ENCODE measurements at places on chromosomes 3 and 15.

DNA sequence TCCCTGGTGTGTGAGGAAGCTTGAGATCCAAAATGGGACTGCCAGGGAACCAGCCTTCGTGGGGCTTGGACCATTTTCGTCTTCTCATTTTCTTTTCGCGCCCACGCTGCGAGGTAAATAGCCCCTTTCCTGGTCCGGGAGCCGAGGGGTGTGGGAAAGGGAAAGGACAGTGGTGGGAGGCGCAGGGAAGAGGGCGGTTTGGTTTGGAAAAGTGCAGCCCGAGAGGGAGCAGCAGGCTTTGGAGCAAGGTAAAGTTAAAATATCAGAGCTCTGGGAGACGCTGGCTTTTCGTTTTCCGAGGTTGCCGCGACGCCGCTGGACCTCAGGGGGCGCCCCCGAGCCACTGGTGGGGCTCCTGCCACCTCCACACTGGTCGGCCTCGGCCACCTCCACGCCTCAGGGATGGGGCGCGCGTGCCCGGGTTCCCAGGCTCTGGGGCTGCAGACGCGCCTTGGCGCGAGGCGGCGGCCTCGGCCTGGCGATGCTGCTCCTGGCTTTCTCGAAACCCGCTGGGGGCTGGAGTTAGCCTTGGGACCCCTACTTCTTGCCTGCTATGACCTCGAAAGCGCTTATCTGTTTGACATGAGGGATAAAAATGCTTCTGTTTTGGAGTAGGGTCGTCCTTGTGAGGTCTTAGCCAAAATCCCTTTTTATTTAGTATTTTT is 3.2 kb downstream of the PTPRG start:
- DNase-seq, result no peak

DNA sequence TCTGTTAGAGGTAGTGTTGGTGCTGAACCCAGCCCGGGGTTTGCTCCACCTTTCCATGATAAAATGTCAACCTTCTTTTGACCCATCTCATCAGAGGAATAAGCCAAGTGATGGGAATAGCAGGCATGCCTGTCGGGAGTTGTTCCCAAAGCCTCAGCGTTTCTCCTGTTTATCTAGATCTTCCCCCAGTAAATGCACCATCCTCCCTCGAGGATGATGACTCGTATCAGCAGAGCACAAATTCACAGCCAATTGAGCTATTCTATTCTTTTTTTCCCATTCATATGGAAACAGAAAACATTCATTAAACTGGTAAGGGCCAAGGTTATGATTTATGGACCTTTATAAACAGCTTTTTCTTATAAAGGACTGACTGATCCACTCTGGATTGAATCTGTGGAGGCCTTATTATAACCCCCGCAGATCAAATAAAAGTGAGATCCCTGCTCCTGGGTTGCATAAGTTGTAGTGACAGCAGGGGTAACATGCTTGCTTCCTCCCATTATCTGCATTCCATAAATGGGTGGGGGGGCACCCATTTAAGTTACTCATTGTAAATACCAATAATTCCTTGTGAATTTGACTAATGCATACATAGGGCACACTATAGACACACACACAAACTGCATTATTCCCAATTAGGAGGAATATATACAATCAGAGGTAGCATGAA is 207.3 kb downstream of the PLCL2 start:
- no peak for DNase-seq

GRCh38 chr3:66256806-66257205 is 36.0 kb downstream of the SLC25A26 start:
- no peak for DNase-seq

DNA sequence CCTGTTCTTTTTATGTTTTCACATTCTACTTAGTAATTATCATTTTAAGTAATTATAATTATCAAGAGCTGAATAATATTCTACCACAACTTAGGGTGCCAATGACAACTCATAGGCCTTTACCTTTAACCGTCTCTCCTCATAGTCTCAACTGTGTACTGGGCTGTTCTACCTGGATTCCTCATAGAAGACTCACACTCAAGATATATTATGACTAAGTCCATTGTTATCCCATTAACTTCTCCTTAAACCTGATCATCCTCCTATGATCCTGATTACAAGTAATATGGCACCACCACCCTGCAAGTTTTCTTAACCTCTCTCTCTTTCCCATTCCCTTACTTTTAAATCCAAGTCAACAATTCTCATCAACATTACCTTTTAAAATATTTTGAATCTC is 285.9 kb upstream of the VEPH1 start:
- DNase-seq, result peak; percentile 26

- DNase-seq, result no peak
These were observed 872.9 kb downstream of the NAALADL2 start for GRCh38 chr3:175732017-175732416.

- no peak for DNase-seq
These were observed 57.6 kb upstream of the APEH start for GRCh38 chr3:49616491-49616941.

- DNase-seq, result no peak
These were observed 23.6 kb upstream of the C3orf22 start for GRCh38 chr3:126582311-126582710.

DNA sequence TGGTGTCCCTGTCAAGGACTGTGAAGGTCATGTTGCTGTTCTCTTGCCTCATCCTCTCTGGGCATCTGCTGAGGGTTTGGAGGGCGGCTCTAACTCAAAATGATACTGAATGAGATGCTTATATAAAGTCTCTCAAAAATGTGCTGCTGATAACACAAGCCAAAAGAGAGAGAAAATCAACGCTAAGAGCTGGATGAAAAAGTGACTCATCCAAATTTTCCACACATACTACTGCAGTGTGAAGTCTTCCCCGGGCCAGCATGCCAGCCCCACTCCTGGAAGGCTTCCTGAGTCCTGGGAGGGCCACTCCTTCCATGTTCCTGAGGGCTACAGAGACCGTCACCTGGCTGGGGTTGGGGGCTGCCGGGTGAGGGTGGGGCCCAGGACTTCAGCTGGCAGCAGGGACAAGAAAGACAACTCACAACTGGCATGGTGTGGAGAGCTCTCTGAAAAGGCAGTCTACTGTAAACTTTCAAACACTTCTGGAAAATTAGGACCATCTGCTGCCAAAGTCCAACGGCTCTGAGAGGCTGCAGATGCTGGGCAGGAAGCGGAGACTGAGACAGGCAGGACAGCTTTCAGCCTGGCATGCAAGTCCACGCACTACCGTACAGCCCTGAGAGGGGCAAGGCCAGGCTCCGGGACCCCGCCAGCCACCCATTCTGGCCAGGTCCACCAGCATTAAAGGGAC is 200.3 kb downstream of the ADAMTS17 start:
- DNase-seq, result no peak

DNA sequence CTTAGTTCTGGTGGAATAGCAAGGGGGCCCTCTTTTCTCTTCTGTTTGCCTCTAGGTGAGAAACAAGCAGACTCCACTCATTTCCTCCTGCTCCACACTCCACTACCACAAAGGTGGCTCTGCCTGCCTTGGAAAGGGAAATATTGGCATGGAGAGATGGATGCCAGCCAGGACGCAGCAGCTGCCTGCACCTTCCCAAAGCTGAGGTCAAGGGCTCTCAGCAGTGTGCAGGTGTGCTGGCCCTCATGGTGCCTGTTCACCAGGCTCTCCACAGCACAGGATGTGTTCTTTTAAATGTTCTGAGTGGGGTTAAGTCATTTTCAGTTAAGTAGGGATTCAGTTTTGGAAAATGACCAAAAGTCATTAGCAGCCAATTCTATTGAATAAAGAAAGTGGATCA is 211.2 kb upstream of the STRIT1 start:
- no peak for DNase-seq

- DNase-seq, result no peak
These were observed 60.7 kb downstream of the TASOR start for GRCh38 chr3:56622381-56622780.

GRCh38 chr15:80127911-80128310 is 24.9 kb upstream of the FAH start:
- DNase-seq, result no peak

- peak; percentile 66 for DNase-seq
These were observed 26.9 kb upstream of the LINGO1 start for GRCh38 chr15:77659350-77660321.

GRCh38 chr3:107882881-107883280 is 207.9 kb downstream of the CD47 start:
- DNase-seq, result no peak

- no peak for DNase-seq
These were observed 43.5 kb downstream of the ARRDC4 start for GRCh38 chr15:98003996-98004395.

All from SW 1271 (cell line).